ENCODE measurements at places on chromosomes 3 and 15. TPM values are rescaled to one million over a fixed set of nuclear protein-coding genes. Genes with fewer than 3 reads are reported as not detected.

Gene CELSR3
- total RNA-seq = under 0.01 TPM

Gene IL5RA
- not detected for total RNA-seq

Gene SIDT1
- total RNA-seq = 2.1 TPM

Gene PAK6
- total RNA-seq = 1.0 TPM

Gene TM4SF18
- 6.3 TPM for total RNA-seq

Gene CCR8
- total RNA-seq = not detected

Gene HAPLN3
- 6.3 TPM for total RNA-seq

Gene REC114
- not detected for total RNA-seq

Gene PLSCR2
- not detected for total RNA-seq

Gene CFAP100
- total RNA-seq = not detected

Gene PDZRN3
- 50.6 TPM for total RNA-seq

Gene TTLL13
- total RNA-seq = not detected

Gene P2RY14
- 1.6 TPM for total RNA-seq

Gene GNAT1
- not detected for total RNA-seq

Gene GASK1A
- 12.0 TPM for total RNA-seq

Gene PP2D1
- not detected for total RNA-seq

Gene CLDN18
- under 0.01 TPM for total RNA-seq

Gene MPI
- 22.4 TPM for total RNA-seq

Gene HDC
- 2.1 TPM for total RNA-seq

Gene CERS3
- total RNA-seq = 0.52 TPM

Gene CCDC66
- total RNA-seq = 54.3 TPM

Gene FEZF2
- not detected for total RNA-seq

Gene HTR3E
- total RNA-seq = not detected

Gene GOLGA6B
- not detected for total RNA-seq

Gene DAZL
- not detected for total RNA-seq

Gene ZNF385D
- total RNA-seq = 9.4 TPM

Gene ERICH6
- not detected for total RNA-seq

Gene MYL3
- 53.2 TPM for total RNA-seq

Gene TLR9
- total RNA-seq = not detected

Gene HHATL
- total RNA-seq = 23.0 TPM

Gene EFHB
- total RNA-seq = not detected

Gene PPARG
- 30.3 TPM for total RNA-seq

Gene GOLGA6A
- 1.0 TPM for total RNA-seq

Gene PCBP4
- total RNA-seq = 33.4 TPM

Gene ISLR2
- 2.1 TPM for total RNA-seq

Gene LRRC15
- 0.52 TPM for total RNA-seq

Gene SERPINI2
- total RNA-seq = not detected

Gene CFAP91
- under 0.01 TPM for total RNA-seq

Gene KNL1
- 6.3 TPM for total RNA-seq

Gene TTC21A
- total RNA-seq = 1.0 TPM

Gene CA12
- 1.6 TPM for total RNA-seq

Gene COL6A5
- not detected for total RNA-seq

Gene PYDC2
- not detected for total RNA-seq

Gene ITPKA
- total RNA-seq = not detected

Gene GRIP2
- 8.9 TPM for total RNA-seq

Gene CLDN11
- total RNA-seq = 1.6 TPM

Gene CACNA2D2
- 1.0 TPM for total RNA-seq

Gene ACSBG1
- total RNA-seq = under 0.01 TPM

Gene STAB1
- 67.3 TPM for total RNA-seq

Gene PRR20G
- not detected for total RNA-seq

Gene HTD2
- total RNA-seq = 5.7 TPM

Gene TGM5
- total RNA-seq = not detected

Gene LRRC31
- total RNA-seq = not detected

Gene ALPK3
- total RNA-seq = 33.4 TPM

Gene CLDN16
- total RNA-seq = under 0.01 TPM

Gene GOLGA8G
- not detected for total RNA-seq

Gene CORO2B
- 1.0 TPM for total RNA-seq

Gene MAP3K13
- 9.9 TPM for total RNA-seq

Gene ARL6
- 7.3 TPM for total RNA-seq

Data from skeletal muscle tissue (tissue), 5 donors.